ENCODE measurements at places on chromosomes 6 and 20. TPM values are rescaled to one million over a fixed set of nuclear protein-coding genes. Genes with fewer than 3 reads are reported as not detected.

GRCh38 chr6:109008537-109009235 is 86.0 kb downstream of the SESN1 start:
- peak; percentile 59 for DNase-seq

- no peak for DNase-seq
Measured at GRCh38 chr20:382291-383115, 1.9 kb downstream of the TRIB3 start.

DNA sequence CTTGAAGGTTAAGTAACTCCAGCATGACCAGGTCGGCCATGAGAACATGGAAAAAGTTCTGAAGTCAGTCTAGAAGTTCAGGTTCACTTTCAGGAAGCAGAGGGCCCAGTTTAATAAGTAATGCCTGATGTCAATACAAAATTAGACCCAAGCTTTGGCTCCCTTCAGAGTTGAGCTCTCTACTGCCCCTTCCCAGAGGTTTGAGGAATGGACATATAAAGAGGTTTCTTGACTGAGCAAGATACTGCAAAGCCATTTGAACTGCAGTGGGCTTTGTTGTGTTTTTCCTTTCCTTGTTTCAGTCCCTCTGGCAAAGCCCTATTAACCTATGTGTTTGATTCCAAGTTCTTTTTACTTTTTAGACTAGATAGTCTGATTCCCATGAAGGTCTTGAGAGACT is 97.8 kb upstream of the PREP start:
- DNase-seq = no peak

- DNase-seq = no peak
Measured at GRCh38 chr6:87196275-87196842, 41.0 kb downstream of the ZNF292 start.

- DNase-seq = no peak
Measured at GRCh38 chr6:160692369-160692959, 9.6 kb upstream of the PLG start.

Gene SULF2
- 63.8 TPM for polyA plus RNA-seq

Gene OLIG3
- not detected for polyA plus RNA-seq

Data from muscle of arm (tissue), 14 donors.